ENCODE measurements at places on chromosomes 11 and 22. TPM values are rescaled to one million over a fixed set of nuclear protein-coding genes. Genes with fewer than 3 reads are reported as not detected.

SLC25A18 gene
- 3.1 TPM for total RNA-seq

OR56B1 gene
- total RNA-seq = not detected

SLC35F2 gene
- 28.5 TPM for total RNA-seq

CYP2D6 gene
- total RNA-seq = 0.72 TPM

SLC36A4 gene
- total RNA-seq = 7.2 TPM

C22orf42 gene
- not detected for total RNA-seq

CHRDL2 gene
- total RNA-seq = not detected

- DNase-seq = no peak
Observed at GRCh38 chr22:42964994-42965699, 49.8 kb downstream of the PACSIN2 start.

DNA sequence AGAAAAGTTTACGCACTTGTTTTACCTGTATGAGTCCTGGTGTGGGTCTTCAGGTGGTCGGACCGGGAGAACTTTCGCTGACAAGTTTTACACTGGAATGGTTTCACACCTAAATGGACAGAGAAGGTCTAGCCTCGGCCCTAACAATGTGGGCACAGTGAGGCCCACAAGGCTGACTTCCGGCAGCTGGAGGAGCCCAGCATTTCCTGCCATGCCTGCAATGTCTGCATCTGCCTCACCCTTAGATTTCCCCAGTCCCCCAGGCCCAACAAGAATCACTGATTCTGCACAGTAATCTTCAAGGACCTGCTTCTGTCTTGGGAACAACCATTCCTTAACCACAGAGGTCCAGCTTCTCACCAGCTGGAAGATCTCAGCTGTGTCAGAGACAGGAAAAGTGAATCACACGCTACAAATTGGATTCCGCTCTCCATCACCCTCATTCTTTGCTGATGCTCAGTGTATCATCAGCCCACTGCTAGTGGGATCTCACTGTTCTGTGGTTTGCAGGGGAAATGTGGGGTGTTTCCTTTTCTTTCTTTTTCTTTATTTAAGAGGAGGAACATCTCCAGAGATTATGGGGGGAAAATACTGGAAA, 43.3 kb downstream of the WT1 start:
- no peak for DNase-seq

DNA sequence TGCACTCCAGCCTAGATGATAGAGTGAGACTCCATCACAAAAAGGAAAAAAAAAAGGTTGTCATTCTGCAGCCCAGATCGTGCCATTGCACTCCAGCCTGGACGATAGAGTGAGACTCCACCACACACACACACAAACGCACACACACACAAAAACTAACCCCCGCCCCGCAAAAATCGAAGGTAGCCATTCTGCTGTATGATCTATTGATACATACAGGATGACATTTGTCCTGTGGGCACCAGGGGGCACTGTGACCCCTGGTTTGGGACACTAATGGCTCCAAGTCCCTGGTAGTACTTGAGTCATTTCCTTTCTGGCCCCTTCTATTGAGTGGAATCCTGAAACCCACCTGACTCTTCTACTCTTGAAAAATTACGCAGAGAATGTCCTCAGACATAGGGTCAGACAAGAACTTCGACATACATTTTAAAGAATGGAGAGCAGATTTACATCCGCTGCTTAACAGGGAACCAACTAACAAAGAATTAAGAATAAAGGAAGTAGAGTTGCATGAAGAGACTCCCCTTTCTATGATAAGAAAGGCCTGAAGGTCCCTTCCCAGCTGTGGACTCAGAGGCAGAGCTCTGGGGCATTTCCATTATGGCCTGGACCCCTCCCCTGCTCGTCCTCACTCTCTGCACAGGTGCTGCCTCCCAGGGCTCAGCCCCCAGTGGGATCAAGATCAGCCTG, 35.0 kb upstream of the PRAME start:
- no peak for DNase-seq

- DNase-seq = no peak
Observed at GRCh38 chr22:44143579-44143978, 37.1 kb upstream of the PARVG start.

DNA sequence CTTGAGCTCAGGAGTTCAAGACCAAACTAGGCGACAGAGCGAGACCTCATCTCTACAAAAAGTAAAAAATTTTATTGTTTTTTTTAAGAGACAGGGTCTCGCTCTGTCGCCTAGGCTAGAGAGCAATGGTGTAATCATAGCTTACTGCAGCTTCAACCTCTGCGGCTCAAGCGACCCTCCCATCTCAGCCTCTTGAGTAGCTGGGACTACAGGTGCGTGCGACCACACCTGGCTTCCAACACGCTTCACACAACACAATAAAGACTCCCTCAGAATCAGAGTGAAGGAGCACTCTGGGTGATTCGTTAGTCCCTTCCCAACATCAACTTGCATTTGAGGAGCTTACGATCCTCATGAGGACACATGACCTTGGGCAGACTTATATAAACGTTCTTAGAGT, 79.5 kb upstream of the APOA1 start:
- no peak for DNase-seq

DNA sequence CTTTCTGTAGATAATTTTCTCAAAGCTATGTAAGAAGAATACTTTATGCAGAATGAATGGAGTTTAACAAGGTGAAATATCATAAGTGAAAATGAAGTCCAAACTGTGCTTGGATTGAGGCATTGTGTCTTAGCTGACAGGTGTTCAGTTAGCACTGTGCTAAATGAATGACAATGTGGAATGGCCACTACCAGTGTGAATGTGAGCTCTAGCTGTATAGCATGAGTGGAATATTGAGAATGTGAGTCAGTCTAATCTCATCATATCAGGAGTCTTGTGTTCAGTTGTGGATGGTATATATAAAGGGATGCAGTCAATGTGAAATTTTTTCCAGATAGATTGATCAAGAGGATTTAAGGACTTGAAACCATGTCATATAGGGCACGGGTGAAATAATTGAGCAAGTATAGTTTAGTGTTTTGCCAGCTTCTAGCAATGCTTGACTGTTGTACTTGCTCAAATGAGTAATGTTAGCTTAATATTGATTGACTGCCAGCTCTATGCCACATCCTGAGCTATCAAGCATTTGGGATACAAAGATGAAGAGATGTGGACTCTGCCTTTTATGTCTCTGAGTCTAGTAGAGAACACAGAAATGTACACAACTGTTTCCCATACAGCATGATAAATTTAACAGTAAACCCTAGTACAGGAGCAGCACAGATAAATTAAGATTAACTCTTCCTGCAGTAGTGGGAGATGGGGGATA, 10.6 kb upstream of the RAG2 start:
- no peak for DNase-seq

- no peak for DNase-seq
Observed at GRCh38 chr22:28548406-28548805, 131.2 kb downstream of the TTC28 start.

DNA sequence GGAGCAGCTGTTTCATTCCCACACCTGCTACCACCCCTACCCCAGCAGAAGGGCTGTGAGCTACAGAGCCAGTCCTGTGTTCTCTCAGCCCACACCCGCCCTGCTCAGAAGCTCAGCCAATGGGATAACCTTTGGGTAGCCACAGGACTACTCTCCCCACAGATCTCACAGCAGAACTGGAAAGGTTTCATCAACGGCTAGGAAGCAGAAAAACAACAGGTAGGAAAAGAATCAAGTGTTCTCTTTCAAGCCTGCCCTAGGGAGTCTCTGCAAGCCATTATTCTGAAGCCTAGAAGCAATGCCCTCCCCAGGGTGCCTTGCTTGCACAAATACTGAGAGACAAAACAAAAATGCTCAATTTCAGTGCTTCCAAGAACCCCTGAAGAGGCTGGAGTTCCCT, 77.2 kb downstream of the TMPRSS5 start:
- DNase-seq = no peak

DNA sequence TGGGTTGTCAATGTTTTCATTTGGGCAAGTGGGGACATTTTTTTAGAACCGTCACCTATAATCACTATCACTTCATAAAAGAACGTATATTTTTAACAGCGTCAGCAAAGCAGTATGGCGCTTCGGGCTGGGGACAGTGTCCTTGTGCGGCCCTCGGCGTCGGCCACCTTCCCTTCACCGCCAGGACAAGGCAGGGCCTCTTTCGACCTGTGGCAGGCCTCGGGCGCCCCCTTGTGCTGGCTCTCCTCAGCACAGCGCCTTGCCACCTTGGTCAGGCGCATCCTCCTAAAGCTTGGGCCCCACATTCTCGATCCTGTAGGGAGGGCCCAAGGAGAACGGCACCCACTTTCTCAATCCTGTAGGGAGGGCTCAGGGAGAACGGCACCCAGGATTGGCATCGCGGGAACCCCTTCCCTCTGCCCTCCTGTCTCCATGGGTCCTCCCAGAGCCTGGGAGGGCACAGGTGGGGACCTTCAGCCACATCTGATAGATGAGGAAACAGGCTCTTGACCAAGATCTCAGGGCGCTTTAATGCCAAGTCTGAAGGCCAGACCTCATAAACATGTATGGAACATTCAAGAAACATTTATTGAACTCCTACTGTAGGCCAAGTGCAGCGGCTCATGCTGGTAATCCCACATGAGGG, 11.5 kb upstream of the FADD start:
- DNase-seq = no peak

DNA sequence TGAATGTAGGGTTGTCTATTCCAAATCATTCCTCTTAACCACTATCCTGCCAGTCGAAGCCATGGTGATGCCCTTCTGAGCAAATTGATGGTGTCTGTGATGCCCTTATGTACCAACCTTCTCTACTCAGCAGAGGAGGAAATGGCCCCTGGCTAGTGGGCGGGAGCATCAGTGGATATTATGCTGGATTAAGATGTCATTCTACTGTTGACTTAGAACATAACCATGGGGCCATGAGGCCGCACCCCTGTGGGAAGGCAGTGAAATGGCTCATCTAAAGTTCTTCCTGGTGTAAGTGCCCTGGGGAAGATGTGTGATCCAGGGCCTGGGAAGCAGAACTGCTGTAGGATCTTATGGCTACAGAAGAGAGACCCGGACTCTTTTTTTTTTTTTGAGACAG, 20.7 kb upstream of the P2RY2 start:
- peak; percentile 34 for DNase-seq

- no peak for DNase-seq
Observed at GRCh38 chr11:45779602-45780001, 25.3 kb upstream of the SLC35C1 start.

DNA sequence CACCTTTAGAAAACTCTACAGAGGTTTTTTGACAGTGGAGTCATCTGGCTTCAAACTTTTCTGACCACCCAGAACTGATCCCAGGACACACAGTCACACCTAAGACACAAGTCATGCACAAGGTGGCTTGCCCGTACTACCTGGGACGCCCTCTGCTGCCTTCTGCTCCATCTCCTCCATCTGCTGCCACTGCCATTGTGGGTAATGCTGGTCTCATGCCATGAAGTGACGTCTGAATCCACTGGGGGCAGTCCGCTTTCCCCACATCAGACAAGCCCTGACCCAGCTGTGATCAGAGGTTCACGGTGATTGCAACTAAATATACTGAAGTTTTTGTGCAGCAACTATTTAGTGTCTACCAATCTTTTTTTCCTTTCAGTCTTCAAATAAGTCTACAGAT, 5.4 kb upstream of the NDUFS8 start:
- no peak for DNase-seq

- peak; percentile 84 for DNase-seq
Observed at GRCh38 chr11:70203751-70204465, 812 bp downstream of the FADD start.

- no peak for DNase-seq
Observed at GRCh38 chr22:45197606-45198462, 34.1 kb downstream of the NUP50 start.

GRCh38 chr11:102184269-102184987, 74.2 kb downstream of the YAP1 start:
- no peak for DNase-seq

GRCh38 chr11:94049351-94049750, 28.2 kb downstream of the HEPHL1 start:
- DNase-seq = no peak

DNA sequence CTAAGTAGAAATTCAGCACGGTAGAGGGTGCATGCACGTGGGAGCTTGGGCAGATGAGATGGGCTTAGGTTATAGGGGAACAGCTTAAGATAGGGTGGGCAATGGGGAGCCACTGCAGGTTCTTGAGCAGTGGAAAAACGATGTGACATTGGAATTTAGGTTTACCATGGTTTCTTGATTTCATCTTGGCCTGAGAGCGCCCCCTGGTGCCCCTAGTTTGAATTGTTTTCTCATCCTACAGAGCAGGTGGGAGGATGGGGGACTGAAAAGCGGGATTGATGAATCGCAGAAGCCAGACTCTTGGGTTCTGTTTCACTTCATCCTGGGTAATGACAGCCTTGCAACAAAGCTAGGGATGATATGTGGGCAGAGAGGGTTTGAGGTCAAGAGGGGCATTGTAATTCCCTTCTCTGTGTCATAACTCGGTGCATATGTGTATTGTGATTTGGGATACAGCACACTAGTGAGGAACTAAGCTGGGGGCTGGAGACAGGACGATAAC, 6.7 kb upstream of the MCAM start:
- DNase-seq = peak; percentile 84

- DNase-seq = peak; percentile 60
Observed at GRCh38 chr22:20582520-20583361, 75.3 kb downstream of the MED15 start.

DNA sequence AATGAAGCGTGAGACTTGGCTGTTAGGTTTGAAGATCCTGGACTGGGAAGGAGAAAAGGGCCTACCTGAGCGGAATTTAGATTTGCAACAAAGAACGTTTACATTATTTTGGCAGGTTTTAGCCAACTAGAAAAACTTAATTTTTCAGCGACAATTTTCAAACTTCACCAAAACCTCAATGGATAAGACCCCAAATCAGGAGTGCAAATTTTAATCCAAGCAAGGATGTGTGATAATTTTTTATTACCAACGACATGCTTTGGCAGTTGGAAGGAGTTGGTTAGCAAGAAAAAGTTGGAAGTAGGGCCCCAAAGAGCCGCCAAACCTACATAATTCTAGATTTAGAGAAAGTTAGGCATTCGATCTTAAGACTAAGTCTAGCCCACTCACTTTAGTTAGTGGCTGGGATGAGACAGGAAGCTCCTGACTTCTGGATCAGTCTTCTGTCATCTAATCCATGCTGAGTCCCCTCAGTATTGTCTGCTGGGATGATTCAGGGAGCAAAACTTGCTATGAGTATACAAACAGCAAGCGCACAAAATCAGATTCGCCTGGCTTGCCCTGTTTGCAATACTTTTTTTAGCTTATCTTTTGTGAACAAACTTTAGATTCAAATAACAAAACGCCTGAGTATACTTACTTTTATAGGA, 787 bp upstream of the RDX start:
- DNase-seq = no peak

GRCh38 chr11:84993386-84993785, 633.8 kb downstream of the DLG2 start:
- no peak for DNase-seq

Measured in suprapubic skin (tissue), 4 donors.